ENCODE measurements at places on chromosomes 7 and 10.

DNA sequence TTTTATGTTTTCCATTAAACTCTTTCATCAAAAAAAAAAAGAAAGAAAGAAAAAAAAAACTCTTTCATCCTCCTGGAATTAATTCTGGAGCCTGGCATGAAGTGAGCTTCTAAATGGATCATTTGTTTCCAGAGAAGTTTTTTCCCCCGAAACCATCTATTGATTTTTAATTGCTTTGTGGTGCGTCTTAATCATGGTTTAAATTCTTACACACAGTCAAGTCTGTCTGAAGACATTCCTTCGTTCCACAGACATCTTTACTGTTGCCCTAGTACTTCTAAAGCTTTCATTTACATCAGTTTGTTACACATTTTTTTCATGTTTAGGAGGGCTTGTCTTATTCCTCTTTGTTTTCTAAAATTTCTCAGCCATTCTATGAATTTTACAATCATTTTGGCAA, 493.4 kb upstream of the FOXK1 start:
- no peak for DNase-seq

GRCh38 chr7:139696552-139696951, 81.2 kb downstream of the HIPK2 start:
- no peak for DNase-seq

- peak; percentile 55 for DNase-seq
These were observed 65.8 kb downstream of the CDK13 start for GRCh38 chr7:40015790-40016296.

DNA sequence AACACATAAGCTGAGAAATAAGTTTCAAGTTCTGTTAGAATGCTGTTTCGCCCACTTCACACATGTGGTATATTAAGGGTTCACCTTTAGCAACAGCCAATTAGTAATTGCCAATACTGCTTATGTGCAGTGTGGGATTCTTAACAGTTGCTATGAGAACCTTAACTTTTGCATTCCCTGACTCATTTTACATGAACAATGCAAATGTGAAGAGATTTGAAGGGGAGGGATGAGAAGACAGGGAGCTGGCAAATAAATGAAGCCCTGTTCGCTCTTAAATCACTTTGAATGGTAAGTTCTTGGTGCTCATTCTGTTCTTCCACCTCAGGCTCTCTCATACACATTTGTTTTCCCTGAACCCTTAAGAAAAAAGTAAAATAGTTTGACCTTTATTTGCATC, 82.3 kb downstream of the LRRC4 start:
- no peak for DNase-seq

- DNase-seq, result peak; percentile 43
These were observed 51.9 kb downstream of the DENND11 start for GRCh38 chr7:141649865-141650634.

DNA sequence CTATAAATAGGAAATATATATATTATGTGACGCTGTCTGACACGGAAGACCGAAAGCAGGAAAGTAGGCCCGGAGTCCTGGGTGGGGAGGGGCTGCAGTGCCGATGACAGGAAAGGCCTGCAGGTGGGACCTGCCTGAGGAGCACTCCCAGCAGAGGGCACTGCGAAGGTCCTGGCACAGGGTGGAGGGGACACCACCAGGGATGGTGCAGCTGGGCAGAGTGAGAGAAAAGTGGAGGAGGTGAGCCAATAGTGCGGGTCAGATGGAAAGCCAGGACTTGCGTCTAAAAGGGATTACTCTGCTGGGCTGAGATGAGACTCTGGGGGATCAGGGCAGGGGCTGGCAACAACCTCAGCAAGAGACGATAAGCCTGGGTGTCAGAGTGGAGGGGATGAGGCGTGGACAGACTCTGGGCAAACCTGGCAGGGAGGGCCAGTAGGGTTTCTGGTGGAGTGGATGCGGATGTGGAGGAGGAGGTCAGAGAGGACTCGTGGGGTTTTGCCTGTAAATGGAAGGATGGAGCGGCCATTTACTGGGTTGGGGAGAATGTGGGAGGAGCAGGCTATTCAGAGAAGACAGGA, 118.2 kb upstream of the ZNF746 start:
- DNase-seq, result no peak

- DNase-seq, result peak; percentile 30
These were observed 416.7 kb downstream of the ARL4A start for GRCh38 chr7:13104128-13104527.

GRCh38 chr10:1094112-1095057, 38.2 kb downstream of the WDR37 start:
- peak; percentile 86 for DNase-seq

DNA sequence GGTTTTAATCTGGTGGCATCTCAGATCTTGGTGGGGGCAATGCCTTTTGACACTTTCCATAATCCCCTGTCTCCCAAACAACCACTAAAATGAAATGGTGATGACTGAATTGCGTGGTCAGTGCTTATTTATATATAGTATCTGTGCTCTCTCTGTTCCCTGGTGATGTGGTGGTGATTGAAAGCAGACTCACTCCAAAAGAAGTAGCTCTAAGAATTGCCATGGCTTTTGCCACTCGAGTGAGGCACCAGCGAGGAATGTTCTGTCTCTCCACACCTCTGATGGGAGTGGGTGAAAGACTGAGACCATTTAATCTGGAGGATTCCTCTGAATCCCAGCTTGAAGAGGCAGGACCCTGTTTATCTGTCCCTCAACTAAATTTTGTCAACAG, 2.8 kb downstream of the DUSP5 start:
- DNase-seq, result peak; percentile 28

DNA sequence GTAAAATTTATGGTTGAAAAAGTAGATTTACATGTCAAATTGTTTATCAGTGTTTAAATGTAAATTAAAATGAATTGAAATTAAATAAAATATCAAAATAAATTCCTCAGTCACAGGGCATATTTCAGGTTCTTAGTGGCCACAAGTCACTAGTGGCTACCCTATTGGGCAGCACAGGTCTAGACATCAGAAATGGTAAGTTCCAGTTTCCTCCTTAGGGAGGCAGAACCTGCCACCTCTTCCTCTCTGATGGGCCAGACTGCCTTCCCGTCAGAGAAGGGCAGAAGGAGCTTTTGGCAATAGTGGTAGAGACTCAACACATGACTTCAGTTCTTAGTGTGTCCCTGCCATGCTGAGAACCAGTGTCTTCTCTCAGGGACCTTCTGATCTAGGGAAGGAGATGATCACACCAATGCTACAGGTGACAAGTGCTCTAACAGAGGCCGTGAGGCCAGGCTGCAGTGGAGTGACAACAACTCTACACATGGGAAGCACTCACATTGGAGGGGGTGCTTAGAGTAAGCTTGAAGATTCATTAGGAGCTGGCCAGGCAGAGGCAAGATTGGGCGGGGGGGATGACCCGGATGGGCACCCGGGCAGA, 14.4 kb upstream of the PCBD1 start:
- no peak for DNase-seq

DNA sequence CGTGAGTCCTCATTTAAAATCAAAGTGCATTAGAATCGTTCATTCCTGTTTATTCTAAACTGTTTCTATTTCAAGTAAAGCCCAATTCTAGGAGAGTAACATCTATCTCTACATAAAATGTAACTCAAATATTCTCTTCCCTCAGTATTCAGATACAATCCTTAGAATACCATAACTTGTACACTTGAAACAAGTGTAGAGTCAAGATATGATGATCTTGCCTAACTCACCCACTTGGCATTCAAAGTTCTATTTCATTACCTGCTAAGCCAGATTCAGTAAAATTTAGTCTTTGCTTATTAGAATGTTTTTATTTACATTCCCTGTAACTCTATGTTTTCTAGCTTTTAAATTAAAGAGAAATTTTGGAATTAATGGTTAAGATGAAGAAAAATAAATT, 31.6 kb downstream of the PRPS1L1 start:
- DNase-seq, result no peak

- no peak for DNase-seq
These were observed 188.6 kb downstream of the AUTS2 start for GRCh38 chr7:69786730-69787395.

- no peak for DNase-seq
These were observed 597.8 kb upstream of the FOXK1 start for GRCh38 chr7:4084271-4084670.

DNA sequence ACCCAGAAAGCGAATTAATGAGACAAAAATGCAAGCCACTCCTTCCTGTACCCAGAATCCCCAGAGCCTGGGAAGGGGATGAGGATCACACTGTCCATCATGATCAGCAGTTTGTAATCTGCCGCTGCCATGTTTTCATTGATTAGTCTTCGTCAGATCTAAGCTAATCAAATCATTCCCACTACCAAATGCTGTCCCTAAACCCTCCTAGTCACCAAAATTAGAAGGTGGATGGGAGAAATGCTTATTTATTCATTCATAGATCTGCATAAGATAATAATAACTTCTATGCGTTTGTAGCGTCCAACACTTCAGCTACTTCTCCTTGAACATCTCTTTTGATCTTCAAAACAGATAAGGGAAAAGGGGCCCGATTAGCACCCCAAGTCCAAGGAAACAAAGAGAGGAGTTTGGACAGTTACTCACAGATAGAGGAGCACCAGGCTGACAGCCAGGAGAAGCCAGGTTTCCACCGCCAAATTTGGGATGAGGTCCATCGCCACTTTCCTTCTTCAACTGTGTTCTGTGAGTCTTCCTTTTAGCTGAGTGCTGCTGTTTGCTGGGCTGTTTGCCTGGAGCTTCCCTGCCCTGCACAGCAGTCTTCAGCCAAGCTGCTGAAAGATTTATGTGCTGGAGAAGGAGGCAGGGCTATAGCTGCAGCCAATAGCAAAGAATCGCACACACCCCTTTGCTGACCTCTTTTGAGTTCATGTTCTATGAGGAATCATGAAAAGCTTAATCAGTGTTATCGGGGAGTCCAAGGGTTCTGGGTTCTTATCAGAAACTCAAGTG, at the start of gene CYP3A5:
TSS of gene CYP3A5 (minus strand) at position 597 of the 792 bp plus-strand sequence. CDS start at position 497, 100 bp downstream.
- DNase-seq, result no peak

GRCh38 chr10:132347211-132347930, 15.4 kb downstream of the LRRC27 start:
- DNase-seq, result no peak

DNA sequence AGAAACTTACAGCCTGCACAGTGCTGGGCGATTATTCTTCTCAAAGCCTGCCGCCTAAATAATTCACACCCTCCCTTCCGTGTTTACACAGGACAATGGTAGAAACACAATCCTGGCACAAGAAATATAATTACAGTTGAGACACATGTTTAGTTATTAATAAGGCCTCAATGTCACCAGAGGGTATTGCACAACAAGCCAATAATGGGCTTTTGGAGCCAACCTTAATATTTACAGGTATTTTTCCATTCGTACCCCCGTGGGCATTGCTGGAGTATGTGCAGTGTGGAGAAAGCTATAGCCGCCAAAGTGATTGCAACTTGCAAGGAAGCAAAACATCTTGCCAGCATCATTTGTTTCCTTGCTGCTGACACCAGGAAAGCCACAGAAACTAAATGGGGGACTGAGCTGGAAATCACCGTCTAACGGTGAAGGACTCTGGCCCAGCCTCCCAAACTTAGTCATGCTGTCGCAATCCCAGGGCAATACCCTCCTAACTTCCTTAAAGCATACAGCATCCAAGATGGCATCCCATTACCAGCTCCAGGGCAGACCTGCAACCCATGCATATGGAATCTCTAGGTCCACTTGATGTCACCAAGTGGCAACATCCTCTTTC, 8.6 kb downstream of the CALN1 start:
- peak; percentile 5 for DNase-seq

GRCh38 chr10:96401036-96401435, 42.2 kb upstream of the OPALIN start:
- DNase-seq, result no peak

DNA sequence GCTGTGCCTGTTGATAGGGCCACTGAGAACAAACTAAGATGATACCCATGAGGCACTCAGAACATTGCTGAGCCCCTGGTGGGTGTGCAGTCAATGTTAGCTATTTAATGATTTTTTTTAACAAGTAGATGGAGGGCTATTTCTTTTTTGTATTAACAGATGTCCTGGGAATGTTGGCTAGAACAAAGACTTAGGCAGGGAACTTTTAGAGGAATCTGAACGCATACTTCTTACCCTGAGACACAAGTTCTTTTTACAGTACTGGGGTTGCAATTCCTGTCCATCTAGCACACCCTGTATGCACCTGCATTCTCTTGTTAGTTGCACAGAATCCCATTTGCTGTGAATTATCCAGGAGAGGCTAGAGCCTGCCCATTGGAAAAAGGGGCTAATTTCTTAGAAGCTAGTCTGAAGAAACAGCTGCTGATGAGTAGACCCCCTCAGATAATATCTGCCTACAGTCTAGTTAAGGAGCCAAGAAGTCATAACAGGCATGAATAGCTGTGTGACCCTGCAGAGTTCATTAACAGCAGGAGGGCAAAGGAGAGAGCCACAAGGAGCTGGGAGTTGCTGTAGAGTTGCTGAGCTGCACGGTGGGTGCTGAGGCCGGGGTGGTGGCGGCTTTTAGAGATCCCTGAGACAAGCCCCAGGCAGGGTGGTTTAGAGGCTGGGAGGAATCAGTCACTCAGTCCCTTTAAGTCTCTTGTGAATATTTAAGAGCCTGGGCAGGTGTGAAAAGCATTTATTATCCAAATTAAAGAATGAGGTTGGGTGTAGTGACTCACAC, 103.7 kb upstream of the FZD8 start:
- no peak for DNase-seq

DNA sequence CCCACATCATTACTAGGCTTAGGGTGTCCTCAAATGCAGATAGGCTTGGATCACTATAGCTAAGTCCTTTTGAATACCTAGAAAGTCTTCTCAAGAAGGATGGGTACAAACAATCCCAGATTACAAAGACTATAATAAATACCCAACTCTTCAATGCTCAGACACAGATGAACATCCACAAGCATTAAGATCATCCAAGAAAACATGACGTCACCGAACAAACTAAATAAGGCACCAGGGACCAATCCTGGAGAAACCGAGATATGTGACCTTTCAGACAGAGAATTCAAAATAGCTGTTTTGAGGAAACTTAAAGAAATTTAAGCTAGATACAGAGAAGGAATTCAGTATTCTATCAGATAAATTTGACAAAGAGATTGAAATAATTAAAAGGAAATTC, 108.0 kb upstream of the PLPP4 start:
- no peak for DNase-seq

- no peak for DNase-seq
These were observed 43.9 kb downstream of the KCNH2 start for GRCh38 chr7:150934045-150934766.

DNA sequence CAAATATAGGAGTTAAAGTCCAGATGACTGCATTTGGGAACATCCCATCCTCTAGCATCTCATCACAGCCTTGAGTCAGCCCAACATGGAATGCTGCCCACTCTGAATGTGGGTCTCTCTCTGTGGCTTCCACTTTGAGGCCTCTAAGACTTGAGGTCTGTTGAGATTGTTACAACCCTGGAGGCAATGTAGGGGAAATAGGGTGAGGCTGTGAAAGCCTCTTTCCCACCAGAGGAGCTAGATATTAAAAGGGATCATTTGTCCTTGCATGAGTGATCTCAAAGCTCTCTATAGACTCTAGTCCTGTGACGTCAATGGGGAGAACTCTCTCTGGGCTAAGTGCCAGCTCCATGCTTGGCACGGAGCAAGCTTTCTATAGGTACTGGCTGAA, 6.4 kb upstream of the GOLGA7B start:
- DNase-seq, result no peak

GRCh38 chr10:91941426-91941825, 17.9 kb downstream of the BTAF1 start:
- no peak for DNase-seq

Data from activated CD4-positive, alpha-beta T cell treated with anti-CD3 and anti-CD28 coated beads, Interleukin-10, Interleukin-2, amounts not matched to agents 100 ng/mL and 50 ng/mL, durations not matched to agents 16 hours and 8 hours (primary cell).